ENCODE measurements at places on chromosomes 3 and 15. TPM values are rescaled to one million over a fixed set of nuclear protein-coding genes. Genes with fewer than 3 reads are reported as not detected.

- no peak for DNase-seq
These were observed 63.3 kb downstream of the ZNF106 start for GRCh38 chr15:42427429-42428223.

DNA sequence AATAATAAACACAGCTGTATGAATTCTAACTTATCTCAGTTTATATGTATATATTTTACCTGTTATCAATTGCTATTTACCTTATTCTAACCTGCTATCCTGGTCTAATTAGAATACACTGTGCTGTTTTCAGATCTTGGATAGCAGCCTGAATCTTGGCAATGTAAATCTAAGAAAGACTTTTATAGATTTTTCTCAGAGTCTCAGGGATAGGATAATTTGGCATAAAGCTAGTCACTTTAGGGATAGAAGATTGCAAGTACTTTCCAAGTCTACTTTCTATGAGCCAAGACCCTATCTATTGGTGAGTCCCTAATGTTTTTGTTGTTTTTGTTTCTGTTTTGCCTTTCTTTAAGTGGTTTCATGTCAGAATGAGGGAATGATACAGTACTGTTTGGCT is 695.7 kb downstream of the NAALADL2 start:
- DNase-seq, result no peak

DNA sequence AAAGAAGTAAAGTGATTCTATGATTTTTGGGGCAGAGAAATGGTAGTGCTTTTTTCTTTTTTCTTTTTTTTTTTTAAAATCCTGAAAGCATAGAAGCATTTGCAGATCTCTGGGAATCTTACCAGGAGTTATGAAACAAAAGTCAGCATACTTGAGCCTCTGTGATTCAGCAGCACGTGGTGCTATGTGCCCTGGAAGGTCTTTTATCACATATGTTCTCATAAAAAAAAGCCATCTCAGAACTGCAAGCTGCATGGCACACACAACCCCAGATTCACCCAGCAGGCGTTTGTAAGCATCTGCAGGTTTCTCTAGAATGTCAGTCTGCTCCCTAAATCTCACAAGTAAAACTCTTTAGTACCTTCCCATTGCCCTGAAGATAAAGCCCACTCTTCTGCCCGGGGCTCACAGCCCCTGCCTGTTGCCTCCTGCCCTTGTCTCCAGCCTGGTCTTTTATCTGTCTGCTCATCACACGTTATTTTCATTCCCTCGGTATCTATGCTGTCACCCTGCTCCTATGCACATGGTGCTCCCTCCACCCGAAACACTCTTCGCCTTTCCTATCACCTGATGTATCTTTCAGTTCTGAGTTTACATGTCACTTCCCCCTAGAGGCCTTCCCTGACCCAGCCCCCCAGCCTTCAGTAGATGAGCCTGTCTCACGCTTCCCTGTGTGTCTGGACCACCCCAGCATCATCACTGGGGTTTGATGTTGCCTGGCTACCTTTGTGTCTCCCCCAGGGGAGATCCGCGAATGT is 72.4 kb downstream of the CHDH start:
- DNase-seq, result no peak

PPARG gene
- 0.30 TPM for total RNA-seq

- DNase-seq, result no peak
These were observed 10.3 kb upstream of the ETFA start for GRCh38 chr15:76321602-76322001.

Data from WTC11 (cell line).